Metanephros (tissue), 2 donors: ENCODE measurements at places on chromosomes 3 and 15. TPM values are rescaled to one million over a fixed set of nuclear protein-coding genes. Genes with fewer than 3 reads are reported as not detected.

The EOGT gene
- 11.9 TPM for total RNA-seq

The MAP3K13 gene
- total RNA-seq = 43.4 TPM

The FES gene
- 52.4 TPM for total RNA-seq

The CACNA1D gene
- total RNA-seq = 47.9 TPM

The ZBED2 gene
- not detected for total RNA-seq

The APOD gene
- 9.4 TPM for total RNA-seq

The CAPN3 gene
- 121 TPM for total RNA-seq

The SLC22A13 gene
- total RNA-seq = 6.1 TPM

The CASR gene
- 24.4 TPM for total RNA-seq

The CHRNA7 gene
- total RNA-seq = 5.0 TPM

The GPR160 gene
- 25.9 TPM for total RNA-seq

The NLGN1 gene
- total RNA-seq = 5.4 TPM

The ALS2CL gene
- total RNA-seq = 12.2 TPM

The ZNF385D gene
- 11.0 TPM for total RNA-seq

The DCP1A gene
- total RNA-seq = 30.7 TPM

The SPATA12 gene
- not detected for total RNA-seq

The PLA1A gene
- 3.9 TPM for total RNA-seq

The TAGLN3 gene
- 0.76 TPM for total RNA-seq

The MAGI1 gene
- 54.2 TPM for total RNA-seq

The UBE2E1 gene
- total RNA-seq = 110 TPM

The CCR1 gene
- total RNA-seq = 4.3 TPM

The MYEF2 gene
- 33.2 TPM for total RNA-seq

The SAMMSON gene
- not detected for total RNA-seq

The DISP2 gene
- total RNA-seq = 1.4 TPM

The KIF9 gene
- total RNA-seq = 19.4 TPM

The GASK1A gene
- 11.2 TPM for total RNA-seq

The FSIP1 gene
- total RNA-seq = 1.2 TPM

The MELTF gene
- total RNA-seq = 4.6 TPM

The DNAH12 gene
- 0.41 TPM for total RNA-seq

The SSUH2 gene
- total RNA-seq = 4.4 TPM

The SERINC4 gene
- total RNA-seq = 0.23 TPM

The GJD2 gene
- not detected for total RNA-seq

The SNRPA1 gene
- total RNA-seq = 22.0 TPM

The EAF2 gene
- 16.2 TPM for total RNA-seq

The EIF4E3 gene
- 7.2 TPM for total RNA-seq

The TIPARP gene
- total RNA-seq = 27.2 TPM

The ZPLD1 gene
- total RNA-seq = 0.12 TPM

The ZDHHC19 gene
- 1.1 TPM for total RNA-seq

The FBXW12 gene
- total RNA-seq = 0.23 TPM

The WDR93 gene
- 1.6 TPM for total RNA-seq

The ABI3BP gene
- total RNA-seq = 17.9 TPM

The GALNT15 gene
- total RNA-seq = 9.9 TPM

The PEX5L gene
- total RNA-seq = 0.76 TPM

The FAM240A gene
- total RNA-seq = 0.23 TPM

The ZNF80 gene
- total RNA-seq = 0.06 TPM

The PPP1R14D gene
- not detected for total RNA-seq

The ILDR1 gene
- total RNA-seq = 6.4 TPM

The SUSD5 gene
- 4.4 TPM for total RNA-seq

The CTXN2 gene
- total RNA-seq = not detected

The TP53BP1 gene
- 89.0 TPM for total RNA-seq

The TMOD2 gene
- 6.4 TPM for total RNA-seq

The TYRO3 gene
- total RNA-seq = 44.0 TPM

The PLS1 gene
- total RNA-seq = 14.1 TPM

The IVD gene
- total RNA-seq = 63.8 TPM

The ASTE1 gene
- 9.5 TPM for total RNA-seq

The PCOLCE2 gene
- 6.0 TPM for total RNA-seq

The LXN gene
- 21.3 TPM for total RNA-seq

The GORASP1 gene
- 51.3 TPM for total RNA-seq
